ENCODE measurements at places on chromosomes 3 and 15.
A peak's percentile ranks its signal among the peaks of the same experiment; 100 is the strongest.

- DNase-seq: peak; percentile 1
Observed at GRCh38 chr3:33541918-33542317, 101.7 kb upstream of the UBP1 start.

- DNase-seq: no peak
Observed at GRCh38 chr3:52108302-52109232, 45.7 kb downstream of the POC1A start.

DNA sequence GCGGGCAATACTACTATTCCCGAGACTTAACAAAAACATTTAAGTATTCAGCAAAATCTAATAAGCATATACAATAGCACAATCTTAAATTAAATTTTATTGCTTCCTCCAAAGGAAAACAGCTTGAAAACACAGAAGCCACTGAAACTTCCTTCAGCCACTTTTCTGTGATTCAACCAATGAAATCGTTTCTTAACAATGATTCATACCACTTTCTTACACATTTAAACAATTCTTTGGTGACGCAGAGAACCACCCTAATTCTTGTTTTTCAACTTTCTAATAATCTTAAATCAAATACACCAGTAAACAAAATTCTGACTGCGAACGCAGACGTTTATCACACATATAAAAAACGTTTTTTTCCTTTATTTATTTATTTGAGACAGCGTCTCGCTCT, 4.1 kb downstream of the TJP1 start:
- no peak for DNase-seq

- no peak for DNase-seq
Observed at GRCh38 chr3:52234516-52235447, 4.2 kb downstream of the TWF2 start.

- no peak for DNase-seq
Observed at GRCh38 chr15:68409736-68410370, 22.1 kb downstream of the ITGA11 start.

DNA sequence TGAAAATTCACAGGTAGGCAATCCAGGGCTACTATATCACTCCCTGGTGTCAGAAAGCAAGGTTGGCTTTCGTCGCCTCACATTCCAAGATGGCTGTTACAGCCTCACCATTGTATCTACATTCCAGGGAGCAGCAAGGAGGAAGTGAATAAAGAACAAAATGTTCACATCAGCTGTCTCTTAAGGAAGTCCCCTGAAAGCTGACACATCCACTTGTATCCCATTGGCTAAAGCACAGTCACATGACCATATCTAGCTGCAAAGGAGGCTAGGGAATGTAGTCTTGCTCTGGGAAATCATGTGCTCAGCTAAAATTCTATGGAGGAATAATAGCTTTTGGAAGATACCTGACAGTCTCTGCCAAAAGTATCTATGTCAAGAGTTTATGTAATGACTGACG, 12.8 kb upstream of the GATA2 start:
- DNase-seq: no peak

DNA sequence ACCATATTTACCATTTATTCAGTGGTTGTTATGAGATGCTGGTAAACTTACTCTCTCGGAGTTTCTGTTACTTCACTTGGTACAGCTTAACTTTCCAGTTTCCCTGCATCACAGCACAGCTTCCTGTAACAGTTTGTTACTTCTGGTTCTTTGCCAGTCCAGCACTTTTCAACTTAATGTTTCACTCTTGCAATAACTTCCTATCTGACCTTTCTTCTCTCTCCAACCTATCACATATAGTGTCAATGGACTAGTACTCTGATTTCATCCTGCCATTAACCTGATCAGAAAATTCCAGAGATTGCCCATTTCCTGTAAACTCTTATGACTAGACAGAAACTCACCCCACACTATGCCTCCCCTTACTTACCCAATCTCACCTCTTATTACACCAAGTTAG, 3.9 kb upstream of the ATP11B start:
- peak; percentile 9 for DNase-seq

- DNase-seq: no peak
Observed at GRCh38 chr3:110969229-110970211, 102.1 kb upstream of the NECTIN3 start.

GRCh38 chr3:24185738-24186384, 240.8 kb downstream of the NR1D2 start:
- peak; percentile 74 for DNase-seq

- DNase-seq: no peak
Observed at GRCh38 chr3:174219738-174220137, 639.4 kb upstream of the NAALADL2 start.

GRCh38 chr3:18648868-18649462, 223.8 kb upstream of the SATB1 start:
- no peak for DNase-seq

GRCh38 chr3:44890852-44891251, 16.4 kb downstream of the TGM4 start:
- DNase-seq: no peak

GRCh38 chr15:69736161-69736560, 283.5 kb downstream of the RPLP1 start:
- no peak for DNase-seq

DNA sequence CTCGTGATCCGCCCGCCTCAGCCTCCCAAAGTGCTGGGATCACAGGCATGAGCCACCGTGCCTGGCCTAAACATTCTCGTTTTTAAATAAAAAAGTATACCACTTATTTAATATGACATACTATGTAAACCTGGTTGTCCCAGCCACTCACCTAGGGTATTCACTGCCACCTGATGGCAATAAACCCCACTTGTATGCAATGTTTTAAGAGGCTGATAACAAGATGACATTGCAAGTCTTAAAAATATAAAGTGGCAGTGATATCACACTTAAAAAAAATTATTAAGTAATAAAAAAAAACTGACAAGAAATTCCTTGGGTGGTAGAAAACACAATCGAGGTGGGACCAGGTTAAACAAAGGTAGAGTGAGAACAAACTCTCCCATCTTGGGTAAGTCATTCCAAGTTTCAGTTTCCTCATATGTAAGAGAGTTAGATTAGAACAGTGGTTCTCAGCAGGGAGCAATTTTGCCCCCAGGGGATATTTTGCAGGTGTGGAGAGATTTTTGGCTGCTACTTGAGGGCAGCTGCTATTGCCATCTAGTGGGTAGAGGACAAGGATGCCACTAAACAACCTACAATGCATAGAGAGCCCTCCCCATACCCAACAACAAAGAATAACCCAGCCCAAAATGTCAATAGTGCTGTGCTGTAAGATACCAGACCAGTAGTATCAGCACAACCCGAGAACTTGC, 14.5 kb downstream of the ARF4 start:
- peak; percentile 46 for DNase-seq

GRCh38 chr3:185717121-185717520, 107.7 kb downstream of the IGF2BP2 start:
- peak; percentile 87 for DNase-seq

- peak; percentile 44 for DNase-seq
Observed at GRCh38 chr3:128786434-128787020, 60.5 kb downstream of the RAB7A start.

DNA sequence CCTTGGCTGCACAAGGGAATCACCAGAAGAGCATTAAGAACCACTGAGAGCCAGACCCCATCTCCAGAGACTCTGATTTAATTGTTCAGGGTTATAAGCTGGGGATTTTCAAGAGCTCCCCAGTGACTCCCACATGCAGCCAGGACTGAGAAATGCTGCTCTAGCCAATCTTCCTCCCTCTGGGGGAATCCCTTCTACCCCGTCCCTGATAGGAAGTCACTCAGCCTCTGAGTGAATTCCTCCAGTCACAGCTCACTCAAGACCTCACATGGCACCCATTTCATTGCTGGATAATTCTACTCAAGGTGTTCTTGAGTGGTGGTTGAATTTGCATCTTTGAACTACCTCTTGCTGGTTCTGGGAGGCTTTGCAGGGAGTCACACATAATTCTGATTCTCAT, 10.7 kb downstream of the CCR3 start:
- no peak for DNase-seq

DNA sequence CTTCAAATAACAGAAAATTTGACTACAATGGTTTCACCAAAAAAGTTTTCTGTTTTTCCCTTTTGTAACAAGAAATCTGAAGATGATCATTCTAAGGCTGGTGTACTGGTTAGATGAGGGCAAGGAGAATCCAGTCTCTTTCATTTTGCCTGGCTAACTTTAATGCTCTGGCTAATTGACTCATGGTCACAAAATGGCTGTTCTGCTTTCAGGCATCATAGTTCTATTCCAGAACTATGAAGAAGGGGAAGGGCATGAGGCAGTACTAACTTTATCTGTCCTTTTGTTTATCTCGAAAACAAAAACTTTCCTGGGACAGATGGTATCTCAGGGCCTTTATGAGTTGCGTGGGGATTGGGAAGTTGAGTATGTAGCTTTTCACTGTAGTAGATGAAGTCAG, 50.4 kb downstream of the SLC25A26 start:
- no peak for DNase-seq

GRCh38 chr15:101187820-101188636, 63.8 kb downstream of the CHSY1 start:
- DNase-seq: peak; percentile 91

GRCh38 chr15:67833710-67834511, 5.9 kb downstream of the RNU6-1 start:
- DNase-seq: peak; percentile 59

DNA sequence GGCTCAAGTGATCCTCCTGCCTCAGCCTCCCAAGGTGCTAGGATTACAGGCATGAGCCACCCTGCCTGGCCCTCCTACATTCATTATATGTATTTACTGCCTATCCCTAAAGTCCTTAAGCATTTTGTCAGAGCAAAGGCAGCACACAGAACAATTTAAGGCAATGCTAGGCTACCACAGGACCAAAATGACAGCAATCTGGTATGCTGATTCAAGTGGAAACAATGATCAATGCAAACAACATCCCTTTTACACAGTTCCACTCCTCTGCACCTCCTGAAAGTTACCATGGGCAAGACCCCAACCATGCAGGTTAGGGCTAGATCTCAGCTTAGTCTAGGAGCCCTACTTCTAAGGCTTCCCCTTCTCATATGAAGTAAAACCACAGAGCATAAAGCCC, 40.3 kb downstream of the SPG11 start:
- DNase-seq: no peak

- DNase-seq: no peak
Observed at GRCh38 chr15:59991834-59992233, 12.3 kb upstream of the FOXB1 start.

DNA sequence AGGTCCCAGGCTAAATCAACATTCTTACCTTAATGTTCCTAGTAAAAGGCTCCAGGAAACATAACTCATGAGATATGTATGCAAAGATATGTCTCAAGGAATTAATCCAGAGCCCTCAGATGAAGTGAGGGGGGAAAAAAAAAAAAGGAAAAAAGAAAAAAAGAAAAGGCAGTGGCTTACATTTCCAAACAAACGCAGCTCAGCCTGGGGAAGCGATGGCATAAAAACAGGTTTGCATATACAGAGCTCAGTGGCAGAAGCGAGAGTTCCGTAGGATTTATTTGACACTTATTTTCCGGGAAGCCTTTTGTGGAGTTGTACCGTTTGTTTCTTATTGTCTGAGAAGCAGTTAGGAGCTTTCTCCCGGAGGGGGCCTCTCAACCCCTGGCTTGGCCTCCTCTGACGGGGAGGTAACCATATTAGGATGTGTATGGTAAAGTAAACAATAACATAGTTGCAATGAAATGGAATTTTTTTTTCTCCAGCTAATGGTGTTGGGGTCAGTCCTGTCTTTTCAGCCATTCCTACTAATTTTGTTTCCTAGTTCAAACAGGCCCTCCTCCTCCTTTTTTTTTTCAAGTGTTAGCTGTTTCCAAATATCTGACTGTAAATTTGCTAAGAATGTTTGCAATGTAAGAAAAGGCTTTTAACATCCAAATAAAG, 338.6 kb downstream of the FOXP1 start:
- DNase-seq: peak; percentile 56

DNA sequence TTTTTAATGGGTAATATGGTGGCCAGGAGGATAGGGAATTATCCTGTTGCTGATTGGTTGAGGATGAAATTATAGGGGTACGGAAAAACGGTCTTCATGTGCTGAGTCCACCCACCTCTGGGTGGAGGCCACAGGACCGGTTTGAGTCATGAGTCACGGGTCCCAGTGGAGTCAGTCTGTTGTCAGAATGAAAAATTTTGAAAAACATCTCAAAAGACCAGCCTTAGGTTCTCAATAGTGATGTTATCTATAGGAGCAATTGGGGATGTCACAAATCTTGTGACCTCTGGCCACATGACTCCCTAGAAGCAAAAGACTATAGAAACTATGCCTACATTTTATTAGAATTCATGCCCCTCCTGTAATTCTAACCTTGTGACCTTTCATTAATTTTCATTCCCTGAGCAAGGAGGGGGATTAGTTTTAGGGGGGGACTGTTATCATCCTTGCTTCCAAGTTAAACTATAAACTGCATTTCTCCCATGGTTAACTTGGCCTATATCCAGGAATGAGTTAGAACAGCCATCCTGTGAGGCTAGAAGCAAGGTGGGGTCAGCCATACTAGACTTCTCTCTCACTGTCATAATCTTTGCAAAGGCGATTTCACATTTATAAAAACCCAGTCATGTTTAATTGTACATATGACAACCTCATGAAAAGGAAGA, 101.2 kb downstream of the TCF12 start:
- peak; percentile 47 for DNase-seq

- no peak for DNase-seq
Observed at GRCh38 chr3:35448121-35448520, 191.2 kb upstream of the ARPP21 start.

- no peak for DNase-seq
Observed at GRCh38 chr15:27360316-27360715, 389.3 kb downstream of the GABRG3 start.

GRCh38 chr15:81504170-81504905, 130.3 kb upstream of the TMC3 start:
- DNase-seq: peak; percentile 72

- no peak for DNase-seq
Observed at GRCh38 chr3:10935846-10936631, 56.5 kb upstream of the SLC6A1 start.

- DNase-seq: no peak
Observed at GRCh38 chr15:63822580-63822979, 11.2 kb downstream of the HERC1 start.

DNA sequence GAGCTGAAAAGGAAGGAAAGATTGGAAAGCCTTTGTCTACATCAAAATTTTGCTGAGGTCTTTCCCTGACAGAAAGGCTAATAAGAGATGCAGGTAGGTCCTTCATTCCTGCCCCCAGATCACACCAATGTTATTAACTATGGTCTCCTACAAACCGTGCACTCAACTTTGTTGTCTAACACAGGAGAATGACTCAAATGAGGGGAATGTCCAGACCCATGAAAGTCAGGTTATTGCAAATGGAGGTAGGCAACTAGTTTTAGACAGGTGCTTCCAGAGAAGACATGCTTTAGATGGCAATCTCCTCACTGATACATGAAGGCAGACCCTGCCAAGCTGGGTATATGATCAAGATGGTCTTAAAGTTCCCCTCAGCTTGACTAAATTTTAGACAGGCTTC, 51.0 kb downstream of the NFKBIZ start:
- no peak for DNase-seq

- no peak for DNase-seq
Observed at GRCh38 chr15:97979140-97979520, 18.6 kb downstream of the ARRDC4 start.

- peak; percentile 51 for DNase-seq
Observed at GRCh38 chr15:101242160-101242998, 9.5 kb downstream of the CHSY1 start.
